GM12891 (cell line): ENCODE measurements at places on chromosomes 6 and 20.

DNA sequence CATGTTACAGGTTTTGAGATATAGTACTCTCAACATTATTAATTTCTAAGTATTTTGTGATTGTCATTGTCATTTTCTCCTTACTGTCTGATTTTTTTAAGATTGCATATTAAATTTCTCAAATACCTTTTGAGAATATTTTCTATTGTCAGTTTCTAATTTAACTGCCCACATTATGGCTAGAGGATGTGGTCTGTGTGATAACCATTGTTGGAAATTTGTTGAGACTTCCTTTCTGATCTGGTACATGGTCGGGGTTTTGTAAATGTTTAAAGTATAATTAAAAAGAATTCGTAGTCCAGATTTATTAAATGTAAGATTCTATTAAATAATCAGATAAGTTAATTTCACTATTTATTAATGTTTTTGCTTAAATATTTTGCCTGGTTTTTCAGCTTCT, 60.1 kb downstream of the SLX4IP start:
- no peak for DNase-seq

GRCh38 chr6:12115492-12115891, 103.4 kb downstream of the HIVEP1 start:
- DNase-seq = no peak

DNA sequence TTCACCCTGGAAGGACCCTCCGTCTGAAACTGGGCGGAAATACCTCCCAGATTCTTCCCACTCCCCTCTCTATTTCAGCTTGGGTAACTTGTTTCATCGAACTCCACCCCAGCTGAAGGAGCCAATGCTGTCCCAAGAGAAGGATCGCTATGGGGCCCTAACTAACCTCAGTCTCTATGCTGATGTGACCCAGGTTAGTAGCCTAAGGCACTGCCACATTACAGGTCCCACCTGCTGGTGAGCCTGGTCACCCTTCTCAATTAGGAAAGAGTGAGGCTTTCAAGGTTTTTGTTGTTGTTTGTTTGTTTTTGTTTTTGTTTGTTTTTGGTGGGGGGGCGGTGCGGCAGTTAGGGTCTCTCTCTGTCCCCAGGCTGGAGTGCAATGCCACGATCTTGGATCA, 168.4 kb downstream of the OR2B2 start:
- no peak for DNase-seq

GRCh38 chr6:151136141-151136755, 103.5 kb upstream of the AKAP12 start:
- no peak for DNase-seq

GRCh38 chr6:49333345-49334125, 129.5 kb downstream of the MMUT start:
- DNase-seq = no peak

GRCh38 chr20:2289475-2289874, 6.3 kb upstream of the TGM3 start:
- DNase-seq = no peak

DNA sequence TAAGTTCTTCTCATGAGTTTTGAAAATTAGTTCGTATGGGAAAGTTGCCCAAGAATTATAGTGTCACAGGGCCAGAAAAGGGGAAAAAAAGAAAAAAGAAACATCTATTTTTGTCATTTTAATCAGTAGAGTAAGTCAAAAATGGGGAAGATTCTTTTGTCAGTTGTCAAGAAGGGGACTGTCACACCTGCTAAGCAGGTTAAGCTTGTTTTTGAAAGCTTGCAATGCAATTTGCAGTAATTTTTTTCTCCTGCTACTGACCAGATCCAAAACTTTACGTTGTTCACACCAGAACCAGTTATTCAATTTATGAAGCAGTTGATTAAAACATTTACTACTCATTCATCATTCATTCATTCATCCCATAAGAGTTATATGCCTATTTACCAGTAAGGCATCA, 171.4 kb downstream of the SOX4 start:
- DNase-seq = no peak

- no peak for DNase-seq
Observed at GRCh38 chr20:61748376-61748775, 317.3 kb downstream of the TAF4 start.

GRCh38 chr6:71745525-71745924, 140.8 kb upstream of the RIMS1 start:
- DNase-seq = no peak

- DNase-seq = no peak
Observed at GRCh38 chr6:168132531-168133167, 53.6 kb upstream of the FRMD1 start.

- no peak for DNase-seq
Observed at GRCh38 chr6:35173427-35174087, 32.4 kb upstream of the TCP11 start.

GRCh38 chr20:31991339-31991705, 18.9 kb upstream of the CCM2L start:
- no peak for DNase-seq

- no peak for DNase-seq
Observed at GRCh38 chr6:125798734-125799508, 8.2 kb downstream of the NCOA7 start.

- no peak for DNase-seq
Observed at GRCh38 chr6:119493980-119494379, 144.4 kb upstream of the MAN1A1 start.

- no peak for DNase-seq
Observed at GRCh38 chr6:74167976-74168375, 472.0 kb downstream of the CD109 start.

DNA sequence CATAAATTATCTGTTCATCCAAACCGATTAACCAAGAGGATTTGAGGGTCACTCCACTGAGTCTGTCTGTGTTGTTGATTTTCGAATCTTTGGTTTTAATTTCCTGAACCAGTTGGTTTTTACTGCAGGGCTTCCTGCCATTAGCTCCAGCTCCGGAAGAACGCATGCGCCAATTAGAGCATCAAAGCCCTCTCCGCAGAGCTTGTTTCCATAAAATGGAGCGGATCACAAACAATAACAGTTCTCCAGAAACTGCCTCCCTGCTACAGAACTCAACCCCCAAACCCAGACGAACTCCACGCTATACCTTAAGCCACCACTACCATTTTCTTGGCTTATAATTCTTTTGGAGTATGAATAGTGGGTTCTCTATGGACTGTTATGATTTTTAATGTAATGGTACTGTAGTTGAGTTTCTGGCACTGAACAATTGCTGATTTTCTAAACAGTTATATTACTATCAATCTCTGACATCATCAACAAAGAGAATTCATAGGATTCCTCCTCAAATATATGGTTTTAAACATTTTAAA, 13.8 kb downstream of the TFAP2A start:
- DNase-seq = no peak

DNA sequence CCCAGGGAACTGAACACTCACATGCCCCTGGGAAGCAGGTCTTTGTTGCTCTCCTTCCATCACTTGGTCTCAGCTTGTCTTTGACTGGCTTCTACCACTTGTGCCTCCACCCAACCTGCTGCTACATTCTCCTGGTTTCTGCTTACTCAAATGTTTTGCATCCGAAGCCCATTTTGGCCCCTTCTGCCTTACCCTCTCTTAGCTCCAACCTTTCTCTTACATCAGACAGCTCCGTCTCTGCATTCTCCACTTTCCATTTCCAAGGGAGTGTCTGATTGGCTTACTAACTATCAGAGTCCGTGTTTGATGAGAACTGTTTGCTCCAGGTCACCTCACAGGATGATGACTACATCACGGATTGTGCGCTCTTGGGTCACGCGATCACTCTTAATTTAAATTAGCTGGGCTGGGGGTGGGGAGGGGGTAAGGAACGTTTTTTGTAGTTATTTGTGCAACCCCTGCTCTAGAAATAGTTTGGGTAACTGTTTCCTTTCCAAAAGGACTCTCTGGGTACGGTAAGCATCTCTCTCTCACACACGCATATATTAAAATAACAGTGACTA, 844 bp upstream of the ABRACL start:
- DNase-seq = no peak
